Stimulated activated CD4-positive, alpha-beta T cell treated with anti-CD3 and anti-CD28 coated beads, Interleukin-4, amount 100 ng/mL, for 4 hours (primary cell): ENCODE measurements at places on chromosomes 7 and 10.

GRCh38 chr10:69508738-69509340, 57.6 kb downstream of the TSPAN15 start:
- no peak for DNase-seq

DNA sequence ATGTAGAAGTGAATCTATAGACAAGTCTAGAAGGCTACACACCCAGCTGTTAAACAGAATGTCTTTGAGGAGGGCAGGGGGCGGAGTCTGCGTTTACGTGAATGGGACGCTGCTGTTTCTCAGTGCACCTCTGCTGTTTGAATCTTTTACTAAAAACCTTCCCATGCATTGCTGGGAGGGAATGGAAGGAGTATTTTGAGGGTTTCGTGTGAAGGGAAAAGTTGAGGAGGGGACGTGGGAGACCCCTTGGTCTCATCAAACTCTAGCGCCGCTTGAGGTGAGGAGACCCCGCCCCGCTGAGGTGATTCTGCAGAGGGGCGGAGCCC, 492 bp upstream of the VCL start:
- DNase-seq: no peak

GRCh38 chr7:127620406-127621233, 2.7 kb upstream of the PAX4 start:
- DNase-seq: no peak

GRCh38 chr10:63166742-63167258, 33.7 kb downstream of the NRBF2 start:
- no peak for DNase-seq

DNA sequence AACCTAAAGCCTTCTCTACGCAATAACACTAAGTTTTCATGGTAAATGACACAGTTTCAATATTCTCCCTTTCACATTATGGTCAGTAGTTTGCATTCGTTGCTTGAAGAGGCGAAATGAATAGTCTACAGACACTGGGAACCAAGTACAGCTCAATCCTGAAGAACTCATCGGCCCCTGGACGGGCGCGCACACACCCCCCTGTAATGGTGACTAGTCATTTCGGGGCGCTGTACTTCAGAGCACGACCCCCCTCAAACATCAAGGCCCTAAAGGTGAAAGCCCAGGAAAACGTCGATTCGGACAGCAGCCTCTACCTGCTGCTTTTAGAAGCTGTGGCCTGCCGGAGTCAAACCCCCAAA, 1.0 kb downstream of the NT5C2 start:
- DNase-seq: no peak

DNA sequence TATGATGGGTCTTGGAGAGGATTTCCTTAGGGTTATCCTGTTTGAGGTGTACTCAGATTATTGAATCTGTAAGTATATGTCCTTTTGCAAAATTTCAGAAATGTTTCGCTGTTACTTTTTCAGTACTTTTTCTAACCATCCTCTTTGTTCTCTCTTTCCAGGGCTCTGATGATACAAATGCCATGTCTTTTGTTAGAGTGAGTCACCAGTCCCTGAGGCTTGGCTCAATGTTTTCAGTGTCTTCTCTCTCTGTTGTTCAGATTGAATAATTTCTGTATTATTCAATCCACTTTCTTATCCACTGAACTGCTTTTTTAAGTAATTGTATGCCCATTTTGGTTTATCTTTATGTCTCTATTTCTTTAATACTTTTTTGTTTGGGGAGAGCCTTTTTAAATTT, 449.4 kb downstream of the TNS3 start:
- DNase-seq: no peak

GRCh38 chr7:76074306-76074971, 26.5 kb downstream of the MDH2 start:
- DNase-seq: no peak

DNA sequence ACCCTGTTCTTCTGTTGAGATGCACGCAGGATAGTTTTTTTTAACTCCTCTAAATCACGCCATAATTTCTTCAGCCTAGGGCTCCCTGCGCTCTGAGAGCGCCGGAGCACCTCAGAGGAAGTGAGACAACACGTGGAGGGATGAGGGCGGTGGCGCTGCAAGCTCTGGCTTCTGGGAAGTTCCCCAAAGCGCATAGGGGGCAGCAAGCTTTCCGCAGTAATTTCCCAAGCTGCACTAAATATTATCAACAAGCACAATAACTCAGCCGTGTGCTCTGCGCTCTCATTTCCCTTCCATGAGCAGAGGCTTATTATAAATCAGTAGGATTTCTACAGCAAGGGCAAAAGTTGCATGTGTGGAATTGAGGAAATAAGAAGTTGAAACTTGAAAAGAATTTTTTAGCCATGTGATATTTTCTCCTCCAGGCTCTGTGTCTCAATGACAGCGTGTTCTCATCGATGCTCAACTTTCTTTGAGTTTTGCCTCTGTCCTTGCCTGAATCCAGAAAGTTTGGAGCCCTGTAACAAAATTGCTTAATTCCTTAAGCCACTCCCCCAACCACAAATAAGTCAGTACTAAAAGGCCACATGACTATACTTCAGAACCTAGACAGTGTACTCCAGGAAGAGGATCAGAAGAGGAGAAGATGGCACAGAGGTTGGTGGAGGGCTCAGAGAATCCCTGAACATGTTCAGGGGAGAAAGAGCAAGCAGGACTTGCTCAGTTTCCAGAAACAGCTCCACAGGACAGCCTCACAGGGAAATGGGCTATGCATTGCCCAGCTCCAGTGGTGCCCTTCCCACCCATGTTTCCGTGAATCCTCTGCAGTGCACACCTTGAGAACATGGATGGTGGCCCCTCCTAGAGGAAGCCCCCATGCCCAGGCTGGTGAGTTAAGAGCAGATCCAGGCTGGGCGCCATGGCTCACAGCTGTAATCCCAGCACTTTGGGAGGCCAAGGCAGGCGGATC, 221.5 kb upstream of the GHITM start:
- DNase-seq: no peak
